ENCODE measurements at places on chromosomes 2 and 18.

DNA sequence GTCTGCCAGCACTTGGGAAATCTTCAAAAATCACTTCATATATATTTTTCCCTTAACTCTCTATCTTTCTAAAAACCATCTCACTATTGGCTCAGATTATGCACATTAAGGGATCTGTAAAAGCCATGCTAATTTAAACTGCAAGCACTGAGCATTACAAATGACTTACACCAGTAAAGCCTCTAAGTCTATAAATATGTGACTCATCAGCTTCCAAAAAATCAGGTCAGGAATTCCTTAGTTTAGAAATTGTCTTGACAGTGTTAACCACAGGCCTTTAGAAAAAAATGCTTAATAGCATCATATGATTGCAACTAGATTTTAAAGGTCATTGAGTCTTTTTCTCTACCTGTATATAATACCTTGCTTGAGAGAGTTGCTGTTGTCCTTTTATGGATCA, 1113.6 kb upstream of the PIK3C3 start:
- no peak for DNase-seq

DNA sequence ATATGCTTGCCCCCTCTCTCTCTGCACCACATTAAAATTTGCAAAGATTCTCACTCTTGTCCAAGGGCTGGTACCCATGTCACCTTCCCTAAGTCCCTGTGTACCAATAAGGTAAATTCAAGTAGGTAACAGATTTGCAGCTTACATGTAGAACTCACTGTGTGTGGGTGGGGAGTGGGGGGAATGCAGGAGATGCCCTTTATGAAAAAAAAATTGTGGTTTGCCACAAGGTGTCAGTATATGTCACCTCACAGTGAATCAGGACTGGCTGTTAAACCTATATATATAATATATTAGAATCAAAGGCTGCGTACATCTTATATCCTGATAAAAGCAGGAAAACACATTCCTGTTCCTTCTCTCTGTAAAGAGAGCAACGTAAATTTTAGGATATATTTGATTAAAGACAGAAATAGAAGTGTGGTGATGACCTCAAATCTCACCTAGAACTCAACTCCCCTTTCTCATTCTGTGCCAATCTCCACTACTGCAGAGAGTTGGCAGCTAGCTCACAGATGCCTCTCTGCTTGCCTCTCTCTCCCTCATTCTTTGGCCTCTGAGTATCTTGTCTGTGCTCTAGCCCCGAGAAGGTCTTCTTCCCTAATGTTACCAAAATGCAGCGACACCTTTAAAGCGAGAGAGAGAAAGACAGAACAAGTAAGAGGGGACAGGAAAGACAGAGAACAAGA, 536 bp downstream of the XDH start:
- no peak for DNase-seq

DNA sequence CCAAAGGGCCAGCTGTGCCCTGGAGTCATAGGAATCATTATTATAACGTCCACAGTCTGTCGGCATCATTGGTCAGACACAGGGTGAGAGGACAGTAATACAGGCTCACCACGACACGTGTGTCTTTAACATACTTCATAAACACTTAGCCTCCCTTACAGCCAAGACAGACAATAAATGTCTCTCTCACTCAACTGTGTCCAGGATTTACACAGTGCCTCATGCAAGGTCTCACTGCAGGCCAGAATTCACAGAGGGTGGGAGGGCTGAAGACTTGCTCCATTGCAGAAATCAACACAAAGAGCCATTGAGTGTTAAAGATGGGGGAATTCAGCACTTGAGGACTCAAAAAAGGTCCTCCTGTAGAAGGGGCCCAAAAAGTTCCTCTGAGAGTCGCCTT, 210.5 kb downstream of the BCL2 start:
- no peak for DNase-seq

DNA sequence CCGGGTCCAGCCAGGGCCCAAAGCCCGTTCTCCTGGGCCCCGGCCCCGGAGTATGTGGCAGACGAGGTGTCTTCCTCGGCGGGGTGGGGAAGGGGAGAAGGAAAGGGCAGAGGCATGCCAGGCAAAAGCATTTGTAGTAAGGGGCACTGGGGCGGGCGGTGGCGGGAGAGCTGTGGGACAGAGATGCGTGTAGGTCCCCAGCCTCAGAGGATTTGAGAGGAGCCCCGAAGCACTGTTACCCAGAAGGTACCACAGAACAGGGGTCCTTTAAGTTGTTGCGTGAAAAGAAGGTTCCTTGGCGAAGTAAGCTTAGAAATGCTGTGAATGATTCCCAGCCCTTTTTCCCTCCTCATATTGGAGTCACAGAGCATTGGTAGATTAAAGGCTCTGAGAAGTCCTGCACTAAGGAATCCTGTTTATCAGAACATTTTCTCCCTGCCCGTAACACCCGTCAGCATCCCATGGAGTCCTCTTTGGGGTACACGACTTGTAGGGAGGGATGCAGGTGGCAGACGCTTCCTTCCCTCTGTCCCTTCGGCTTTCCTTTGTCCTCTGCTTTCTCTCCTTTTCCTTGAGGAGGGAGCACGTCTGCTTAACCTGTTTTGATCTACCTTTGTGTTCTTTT, 12.5 kb downstream of the GAREM2 start:
- DNase-seq, result no peak

DNA sequence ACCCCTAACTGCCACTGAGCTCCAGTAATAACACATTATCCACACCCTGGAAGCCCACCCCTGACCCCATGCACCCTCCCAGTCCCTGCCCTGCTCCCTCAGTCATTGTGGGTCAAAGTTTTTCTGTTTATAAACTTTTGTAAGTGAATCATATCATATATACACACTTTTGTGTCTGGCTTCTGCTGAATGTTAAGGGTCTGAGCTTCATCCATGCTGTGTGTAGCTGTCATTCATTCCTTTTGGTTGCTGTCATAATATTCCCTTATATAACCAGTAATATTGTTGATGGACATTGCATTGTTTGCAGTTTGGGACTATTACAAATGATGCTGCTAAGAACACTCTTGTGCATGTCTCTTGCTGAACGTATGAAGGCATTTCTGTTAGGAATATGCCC, 14.5 kb downstream of the CNNM4 start:
- DNase-seq, result no peak

DNA sequence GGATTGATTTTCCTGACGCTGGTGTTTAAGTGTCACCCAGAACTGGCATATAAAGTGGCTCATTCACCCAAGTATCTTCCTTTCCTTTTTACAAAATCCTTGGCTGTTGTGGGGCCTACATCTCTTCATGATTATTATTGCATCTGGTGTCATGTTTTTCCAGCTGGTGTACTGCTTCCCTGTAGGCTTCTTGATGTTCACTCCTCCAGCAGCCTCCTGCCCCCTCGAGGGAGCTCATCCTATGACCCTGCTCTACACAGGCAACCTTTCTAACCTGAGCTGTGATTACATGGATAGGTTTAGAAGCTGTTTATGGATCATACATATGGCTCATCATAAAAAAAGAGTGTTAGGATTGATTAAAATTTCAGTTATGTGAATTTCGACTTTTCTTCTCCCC, 12.4 kb upstream of the AGPS start:
- no peak for DNase-seq

GRCh38 chr18:24923138-24923537, 428.8 kb downstream of the ZNF521 start:
- no peak for DNase-seq

DNA sequence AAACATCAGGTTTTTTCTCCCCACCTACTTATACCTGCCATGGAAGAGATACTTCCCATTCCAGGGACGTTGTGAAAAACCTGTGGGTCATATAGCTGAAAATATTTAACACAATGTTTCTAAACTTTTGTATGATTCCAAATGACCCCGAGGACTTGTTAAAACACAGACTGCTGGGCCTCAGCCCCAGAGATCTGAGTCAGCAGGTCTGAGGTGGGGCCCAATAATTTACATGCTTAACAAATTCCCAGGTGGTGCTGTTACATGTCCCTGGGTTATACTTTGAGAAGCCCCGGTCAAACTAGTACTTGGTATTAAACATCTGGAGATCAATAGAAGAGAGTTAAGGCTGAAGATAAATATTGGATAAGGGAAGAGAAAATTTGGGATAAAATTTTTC, 71.4 kb upstream of the FRZB start:
- no peak for DNase-seq

GRCh38 chr2:121044412-121044811, 240.6 kb downstream of the TFCP2L1 start:
- no peak for DNase-seq

DNA sequence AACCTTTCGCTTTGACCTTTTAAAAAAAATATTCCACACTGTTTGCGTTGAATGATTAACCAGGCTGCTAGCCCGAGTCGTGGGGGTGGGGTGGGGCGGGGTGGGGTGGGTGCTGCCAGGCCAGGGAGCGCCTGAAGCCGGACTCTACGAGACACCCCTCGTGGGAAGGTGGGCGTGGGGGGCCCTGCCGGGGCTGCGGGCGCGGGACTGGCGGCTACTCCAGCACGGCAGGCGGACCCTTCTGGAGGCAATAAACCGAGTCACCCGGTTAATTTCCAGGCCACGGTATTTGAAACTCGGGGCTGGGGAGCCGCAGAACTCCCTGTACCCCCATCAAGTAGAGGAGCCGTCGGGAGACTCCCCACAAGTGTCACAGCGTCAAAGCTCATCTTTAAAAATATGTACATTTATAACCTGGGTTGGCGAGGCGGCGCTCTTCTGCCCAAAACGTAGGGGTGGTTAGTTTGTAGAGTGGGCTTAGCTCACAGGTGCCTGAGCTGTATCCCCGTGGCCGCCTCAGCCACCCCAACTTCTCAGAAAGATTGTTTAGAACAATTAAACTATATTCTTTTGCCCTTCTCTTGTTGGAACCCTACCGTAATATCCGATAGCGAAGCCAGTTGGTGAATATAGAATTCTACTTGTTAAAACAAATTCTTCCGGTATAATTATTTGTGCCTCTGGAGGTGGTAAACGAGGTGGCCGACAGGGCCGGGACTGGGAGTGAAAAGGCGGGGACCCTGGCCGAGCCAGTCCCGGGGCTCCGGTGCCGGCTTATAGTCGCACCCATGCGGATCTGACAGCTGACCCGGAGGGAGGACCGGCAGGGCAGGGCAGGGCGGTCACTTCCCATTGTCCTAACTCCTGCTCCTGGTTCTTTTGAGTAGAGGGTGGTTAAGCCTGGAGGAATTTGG, 1.4 kb downstream of the B3GNT2 start:
- DNase-seq, result peak; percentile 22

DNA sequence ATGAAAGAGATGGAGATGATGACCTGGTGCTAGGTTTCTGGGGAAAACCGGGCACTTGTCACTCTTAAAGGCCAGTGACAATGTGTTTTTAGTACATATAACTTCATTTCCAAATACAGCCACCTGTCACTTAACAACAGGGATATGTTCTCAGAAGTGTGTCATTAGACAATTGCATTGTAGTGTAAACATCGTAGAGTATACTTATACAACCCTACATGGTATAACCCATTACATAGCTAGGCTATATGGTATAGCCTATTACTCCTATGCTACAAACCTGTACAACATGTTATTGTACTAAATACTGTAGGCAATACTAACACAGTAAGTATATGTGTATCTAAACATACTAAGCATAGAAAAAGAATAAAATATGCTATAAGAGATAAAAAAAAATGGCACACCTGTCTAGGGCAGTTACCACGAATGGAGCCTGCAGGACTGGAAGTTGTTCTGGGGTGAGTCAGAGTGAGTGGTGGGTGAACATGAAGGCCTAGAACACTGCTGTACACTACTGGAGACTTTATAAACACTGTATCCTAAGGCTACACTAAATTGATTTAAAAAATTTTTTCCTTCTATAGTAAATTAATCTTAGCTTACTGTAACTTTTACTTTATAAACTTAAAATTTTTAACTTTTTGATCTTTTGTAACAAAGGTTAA, 123.2 kb downstream of the THADA start:
- no peak for DNase-seq

GRCh38 chr18:77234504-77235365, 14.9 kb upstream of the GALR1 start:
- no peak for DNase-seq

DNA sequence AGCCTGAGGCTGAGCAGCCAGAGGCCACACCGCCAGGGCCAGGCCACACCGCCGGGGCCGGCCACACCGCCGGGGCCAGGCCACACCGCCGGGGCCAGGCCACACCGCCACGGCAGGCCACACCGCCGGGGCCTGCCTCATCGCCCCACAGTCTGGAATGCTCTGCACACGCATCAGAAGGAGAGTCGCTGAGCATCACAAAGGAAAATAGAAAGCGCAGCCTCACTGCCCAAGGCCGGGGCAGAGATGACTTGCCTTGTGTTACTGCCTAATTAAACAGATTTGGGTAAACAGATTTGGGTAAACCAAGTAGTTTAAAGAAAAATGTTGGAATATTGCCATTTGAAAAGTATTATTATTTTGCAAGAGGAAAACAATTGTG, 10.4 kb upstream of the NFATC1 start:
- no peak for DNase-seq

GRCh38 chr2:148615381-148615841, 29.1 kb upstream of the EPC2 start:
- DNase-seq, result no peak

DNA sequence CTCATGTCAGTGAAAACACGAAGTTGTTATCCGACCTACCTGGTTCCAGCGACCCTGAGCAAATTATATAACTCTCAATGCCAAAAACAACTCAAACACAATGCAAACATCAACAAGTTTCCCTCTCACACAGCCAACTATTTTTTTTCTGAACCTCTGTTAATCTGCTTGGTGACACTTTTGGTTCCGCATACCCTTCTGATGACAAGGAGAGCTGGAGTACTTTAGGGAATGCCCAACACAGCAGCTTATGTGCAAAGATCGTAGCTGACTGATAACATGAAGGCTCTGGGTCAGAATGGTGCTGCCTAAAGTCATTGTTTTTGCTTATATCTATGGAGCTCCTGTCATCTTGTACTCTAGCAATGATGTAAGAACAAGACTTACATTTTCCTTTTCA, 72.7 kb upstream of the CCDC68 start:
- DNase-seq, result no peak

GRCh38 chr2:146826388-146826787, 1018.4 kb upstream of the ACVR2A start:
- DNase-seq, result no peak

DNA sequence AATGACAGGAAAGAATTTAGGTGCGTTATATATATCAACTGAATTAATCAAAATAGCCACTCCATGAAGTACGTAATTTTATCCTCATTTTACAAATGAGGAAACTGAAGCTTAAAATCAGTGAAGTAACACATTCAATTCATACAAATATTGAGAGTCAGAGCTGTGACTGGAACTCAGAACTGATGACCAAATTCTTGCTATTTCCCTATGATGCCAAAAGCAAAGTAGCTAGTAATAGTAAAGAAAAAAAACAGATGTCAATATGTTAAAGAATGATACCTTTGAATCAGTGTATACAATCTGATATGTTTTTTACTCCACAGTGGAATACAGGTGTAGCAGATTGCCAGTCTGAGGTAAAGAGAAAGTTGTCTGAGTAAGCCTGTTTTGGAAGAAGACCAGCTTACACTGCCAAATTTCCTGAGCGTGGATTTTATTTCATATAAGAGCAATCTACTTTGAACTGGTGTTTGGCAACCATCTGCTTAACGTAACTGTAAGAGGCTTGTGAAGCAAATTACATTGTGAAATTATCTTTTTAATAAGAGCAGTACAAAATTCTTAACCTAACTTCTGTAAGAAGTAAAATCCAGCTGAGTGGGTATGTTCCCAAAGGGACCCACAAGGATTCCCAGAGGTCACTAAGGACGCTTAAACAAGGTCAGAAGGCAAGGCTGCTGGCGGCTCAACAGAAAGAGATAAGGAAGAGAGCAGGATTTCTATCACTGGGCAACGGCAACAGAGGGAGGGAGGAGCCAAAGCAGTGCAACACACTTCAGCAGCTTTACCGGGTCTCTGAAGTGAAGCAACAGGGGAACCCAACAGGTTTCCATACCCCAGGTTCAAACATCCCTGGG, 85.6 kb downstream of the IKZF2 start:
- no peak for DNase-seq

GRCh38 chr2:105796791-105797190, 52.1 kb downstream of the NCK2 start:
- DNase-seq, result no peak
